GOT3 (cell line): ENCODE measurements at places on chromosomes 7 and 10.

- DNase-seq: no peak
Observed at GRCh38 chr10:48365668-48366067, 59.2 kb downstream of the MAPK8 start.

DNA sequence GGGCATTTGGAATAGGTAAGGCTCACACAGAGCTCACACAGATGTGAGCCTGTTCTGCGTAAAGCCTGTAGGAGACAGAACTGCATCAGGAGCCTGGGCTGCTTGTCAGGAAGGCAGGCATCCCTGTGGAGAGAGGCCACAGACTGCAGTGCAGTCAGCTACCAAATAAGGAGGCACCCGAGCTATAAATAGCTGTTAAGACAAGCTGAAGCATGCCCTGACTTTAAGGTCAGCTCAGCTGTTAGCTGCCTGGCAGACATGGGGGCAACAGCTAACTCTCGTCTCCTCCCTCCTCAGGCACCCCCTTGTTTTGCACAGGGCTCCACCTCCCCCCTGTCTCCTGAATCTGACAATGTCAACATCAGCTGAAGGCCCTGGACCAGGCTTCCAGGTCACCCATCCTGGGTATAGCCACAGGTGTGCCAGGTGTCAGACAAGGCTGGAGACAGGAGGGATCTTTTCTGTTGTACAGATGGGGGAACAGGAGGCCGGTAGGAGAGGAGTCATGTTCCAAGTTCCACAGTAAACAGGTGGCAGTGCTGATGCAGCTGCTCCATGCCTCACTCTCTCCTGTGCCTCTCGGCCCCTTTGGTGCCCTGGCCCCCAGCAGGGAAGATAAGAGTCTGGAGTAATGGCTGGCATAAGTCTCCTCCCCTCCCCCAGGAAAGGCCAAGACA, 27.6 kb upstream of the MKRN1 start:
- DNase-seq: no peak

DNA sequence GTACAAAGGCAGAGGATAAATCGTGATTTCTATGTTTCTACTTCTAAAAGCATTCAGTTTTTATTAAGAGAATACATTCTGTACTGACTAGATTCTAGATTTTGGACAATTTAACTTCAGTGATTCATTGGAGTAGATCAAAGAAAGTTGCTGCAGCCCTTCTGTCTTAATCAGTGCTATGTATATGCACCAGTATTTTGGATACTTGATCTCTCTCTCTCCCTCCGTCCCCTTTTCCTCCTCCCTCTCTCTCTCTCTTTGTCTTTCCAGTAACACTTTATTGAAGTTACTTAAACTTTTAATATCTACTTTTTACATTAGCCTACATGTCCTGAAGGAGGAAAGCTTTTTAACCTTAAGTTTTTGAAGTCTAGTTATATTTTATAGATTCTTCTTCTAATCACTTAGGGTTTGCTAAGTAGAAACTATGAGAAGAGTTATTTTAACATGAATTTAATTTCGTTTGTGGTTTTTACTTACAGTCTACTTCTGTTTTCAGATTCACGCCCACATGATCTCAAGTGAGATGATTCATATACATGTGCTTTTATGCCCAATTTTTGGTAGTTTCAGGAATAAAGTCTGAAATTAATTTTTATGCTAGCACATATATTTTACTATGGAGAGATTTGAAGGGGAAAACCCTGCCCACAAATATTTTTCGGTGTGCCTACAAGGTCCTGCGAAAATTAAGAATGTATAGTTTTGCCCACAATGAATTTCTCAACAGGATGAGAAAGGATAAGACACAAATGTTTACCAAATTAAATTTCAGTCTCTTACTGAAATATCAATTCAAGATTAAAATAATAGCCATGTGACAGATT, 9.1 kb downstream of the MDFIC start:
- DNase-seq: no peak

DNA sequence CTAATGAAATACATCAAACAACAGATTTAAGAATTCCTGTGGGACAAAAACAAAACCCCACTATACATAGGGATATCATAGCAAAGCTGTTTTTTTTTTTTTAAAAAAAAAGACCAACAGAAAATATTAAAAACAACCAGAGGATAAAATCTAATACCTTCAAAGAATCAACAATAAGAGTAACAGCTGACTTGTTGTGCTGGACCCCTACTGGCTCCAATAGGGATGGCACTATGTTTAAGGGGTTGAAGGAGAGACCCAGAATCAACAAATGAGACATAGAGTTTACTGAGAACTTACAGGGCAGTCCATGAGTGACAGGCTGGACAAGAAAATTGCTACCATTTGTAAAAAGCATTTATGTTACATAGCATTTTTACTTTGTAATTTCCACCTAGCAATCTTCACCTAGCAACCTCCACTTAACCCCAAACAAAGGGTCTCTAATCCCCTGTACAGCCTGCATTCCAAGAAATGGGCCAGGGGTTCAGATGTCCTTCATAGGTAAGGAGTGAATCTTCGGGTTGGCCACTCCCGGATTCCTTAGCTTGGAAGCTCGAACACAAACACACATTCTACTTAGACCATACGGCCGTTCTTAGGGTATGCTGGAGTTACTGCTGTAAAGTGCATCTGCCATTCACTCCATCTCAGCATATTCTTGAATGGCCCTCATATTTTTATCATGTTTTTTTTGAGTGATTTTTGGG, 25.8 kb downstream of the ASZ1 start:
- DNase-seq: no peak

DNA sequence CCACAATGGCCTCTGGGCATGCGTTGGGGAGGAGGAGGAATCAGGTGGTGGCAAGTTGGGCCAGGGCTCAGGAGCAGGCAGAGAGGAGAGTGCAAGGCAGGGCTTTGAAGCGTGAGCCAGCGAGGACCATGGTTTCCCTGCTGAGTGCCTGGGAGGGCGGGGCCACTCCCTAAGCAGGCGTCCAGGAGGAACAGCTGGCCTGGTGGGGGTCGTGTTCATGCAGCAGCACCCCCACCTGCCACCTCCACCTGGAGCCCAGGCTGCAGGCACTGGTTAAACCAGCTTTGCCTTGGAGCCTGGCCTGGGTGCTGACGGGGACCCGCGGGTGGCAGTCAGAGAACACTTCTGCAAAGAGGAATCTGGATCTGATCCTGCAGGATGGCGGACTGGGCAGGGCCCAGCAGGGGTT, 24.2 kb upstream of the AQP1 start:
- no peak for DNase-seq

- no peak for DNase-seq
Observed at GRCh38 chr7:377080-378040, 87.4 kb downstream of the FOXL3 start.

GRCh38 chr7:134920026-134920753, 66.1 kb upstream of the AGBL3 start:
- no peak for DNase-seq

DNA sequence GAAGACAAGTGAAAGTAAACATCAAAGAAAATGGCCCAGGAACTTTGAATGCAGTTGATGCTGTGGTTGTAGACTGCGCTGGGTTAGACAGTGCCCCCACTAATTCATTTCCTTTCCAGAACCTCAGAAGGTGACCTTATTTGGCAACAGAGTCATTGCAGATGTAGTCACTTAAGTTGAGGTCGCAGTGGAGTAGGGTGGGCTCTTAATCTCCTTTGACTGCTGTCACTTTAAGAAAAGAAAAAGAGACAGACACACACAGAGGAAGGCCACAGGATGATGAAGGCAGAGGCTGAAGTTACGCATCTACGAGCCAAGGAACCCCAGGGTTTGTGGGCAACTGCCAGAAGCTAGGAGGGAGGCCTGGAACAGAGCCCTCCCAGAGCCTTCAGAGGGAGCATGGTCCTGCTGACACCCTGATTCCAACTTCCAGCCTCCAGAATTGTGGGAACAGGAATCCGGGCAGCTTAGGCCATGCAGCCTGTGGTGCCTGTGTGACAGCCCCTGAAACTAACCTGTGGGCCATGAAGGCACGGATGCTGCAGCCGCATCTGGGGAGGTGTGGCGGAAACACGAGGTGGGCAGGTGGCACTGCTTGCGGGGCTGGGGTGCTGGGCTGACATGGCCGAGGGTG, 107.6 kb downstream of the PRKAG2 start:
- DNase-seq: no peak

DNA sequence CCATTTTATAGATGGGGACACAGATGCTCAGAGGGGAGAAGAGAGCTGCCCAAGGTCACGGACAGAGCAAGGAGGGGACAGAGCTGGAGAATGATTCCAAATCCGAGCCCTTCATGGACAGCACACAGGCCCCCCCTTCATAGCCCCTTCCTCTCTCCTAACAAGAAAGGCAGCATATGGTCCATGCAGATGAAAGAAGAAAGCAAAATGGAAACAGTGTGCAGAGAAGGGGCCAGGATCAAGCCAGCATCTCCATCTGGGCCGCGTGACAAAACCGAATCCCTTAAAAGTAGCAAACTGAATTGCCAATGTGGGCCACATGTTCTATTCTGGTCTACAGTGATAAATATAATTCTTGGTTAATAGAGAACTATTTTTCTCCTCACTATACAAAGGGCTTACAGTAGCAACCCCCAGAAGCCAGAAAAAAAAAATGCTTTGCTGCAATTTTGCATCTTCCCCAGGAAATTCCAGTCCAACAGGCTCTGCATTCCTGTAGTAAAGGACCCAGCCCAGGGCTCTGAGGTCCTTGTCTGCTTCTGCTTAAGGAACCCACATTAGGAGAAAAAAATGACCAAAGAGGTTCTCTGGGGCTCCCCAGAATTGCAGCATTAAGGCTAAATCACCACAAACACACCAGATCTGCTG, 7.8 kb downstream of the CPXM2 start:
- no peak for DNase-seq

DNA sequence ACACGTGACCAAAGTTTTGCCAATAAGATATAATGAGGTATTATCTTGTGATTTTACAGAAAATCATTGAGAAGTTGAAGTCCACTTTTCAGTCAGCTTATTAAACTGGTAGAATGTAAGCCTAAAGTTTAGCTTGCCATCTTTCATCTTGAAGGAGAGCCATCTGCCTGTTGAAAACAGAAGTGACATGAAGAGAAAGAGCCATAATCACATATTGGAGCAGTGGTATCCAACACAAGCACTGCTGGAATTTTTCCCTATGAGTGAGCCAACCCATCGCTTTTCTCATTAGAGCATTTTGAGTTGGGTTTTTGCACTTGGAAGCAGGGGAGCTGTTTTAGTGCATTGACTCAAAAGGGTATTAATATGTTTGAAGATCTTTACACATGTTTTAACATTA, 117.6 kb upstream of the FERD3L start:
- no peak for DNase-seq

DNA sequence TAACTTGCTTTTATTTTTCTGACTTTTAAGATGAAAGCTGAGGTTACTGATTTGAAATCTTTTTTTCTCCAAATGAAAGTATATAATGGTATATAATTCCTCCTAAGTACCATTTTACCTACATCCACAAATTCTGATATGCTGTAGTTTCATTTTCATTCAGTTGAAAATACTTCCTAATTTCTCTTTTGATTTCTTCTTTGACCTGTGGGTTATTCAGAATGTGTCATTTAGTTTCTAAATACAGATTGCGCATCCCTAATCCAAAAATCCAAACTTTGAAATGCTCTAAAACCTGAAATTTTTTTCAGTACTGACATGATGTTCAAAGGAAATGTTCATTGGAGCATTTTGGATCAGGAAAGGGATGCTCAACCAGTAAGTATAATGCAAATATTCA, 168.7 kb downstream of the CELF2 start:
- DNase-seq: no peak

DNA sequence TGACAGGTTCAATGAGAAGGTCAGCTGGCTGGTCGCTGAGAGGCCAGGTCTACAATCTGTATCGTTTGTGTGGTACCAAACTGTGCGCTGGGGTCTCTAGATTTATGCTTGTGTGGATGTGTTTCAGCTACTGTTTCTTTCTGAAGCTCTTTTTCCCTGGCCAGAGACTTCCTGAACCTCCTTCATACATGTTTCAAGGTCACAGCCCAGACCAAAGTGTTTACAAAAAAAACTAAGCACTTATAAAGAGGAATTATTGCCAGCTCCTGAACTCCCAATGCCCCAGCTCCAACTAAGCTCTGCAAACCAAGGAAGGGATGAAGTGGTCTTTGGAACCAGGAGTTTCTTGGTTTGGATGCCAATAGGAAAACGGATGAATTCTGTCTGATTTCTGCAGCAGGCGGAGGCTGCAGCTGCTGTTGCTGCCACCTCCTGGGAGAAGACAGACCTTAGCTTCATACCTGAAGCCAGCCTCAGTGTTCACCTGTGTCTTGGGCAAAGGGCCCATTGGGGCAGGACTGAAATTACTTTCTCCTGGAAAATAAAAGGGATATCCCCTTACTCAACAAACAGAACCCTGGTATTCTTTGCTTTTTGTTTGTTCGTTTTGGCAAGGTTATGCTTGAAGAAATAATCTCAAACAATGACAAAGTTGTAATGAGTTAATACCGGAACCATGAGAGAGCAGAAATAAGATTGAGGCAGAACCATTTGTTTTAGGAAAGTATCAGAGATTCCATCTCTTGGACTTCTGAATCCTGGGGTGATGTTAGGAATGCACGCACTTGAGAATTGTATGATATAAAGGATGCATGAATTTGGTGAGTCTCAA, 24.6 kb upstream of the MKLN1 start:
- no peak for DNase-seq

DNA sequence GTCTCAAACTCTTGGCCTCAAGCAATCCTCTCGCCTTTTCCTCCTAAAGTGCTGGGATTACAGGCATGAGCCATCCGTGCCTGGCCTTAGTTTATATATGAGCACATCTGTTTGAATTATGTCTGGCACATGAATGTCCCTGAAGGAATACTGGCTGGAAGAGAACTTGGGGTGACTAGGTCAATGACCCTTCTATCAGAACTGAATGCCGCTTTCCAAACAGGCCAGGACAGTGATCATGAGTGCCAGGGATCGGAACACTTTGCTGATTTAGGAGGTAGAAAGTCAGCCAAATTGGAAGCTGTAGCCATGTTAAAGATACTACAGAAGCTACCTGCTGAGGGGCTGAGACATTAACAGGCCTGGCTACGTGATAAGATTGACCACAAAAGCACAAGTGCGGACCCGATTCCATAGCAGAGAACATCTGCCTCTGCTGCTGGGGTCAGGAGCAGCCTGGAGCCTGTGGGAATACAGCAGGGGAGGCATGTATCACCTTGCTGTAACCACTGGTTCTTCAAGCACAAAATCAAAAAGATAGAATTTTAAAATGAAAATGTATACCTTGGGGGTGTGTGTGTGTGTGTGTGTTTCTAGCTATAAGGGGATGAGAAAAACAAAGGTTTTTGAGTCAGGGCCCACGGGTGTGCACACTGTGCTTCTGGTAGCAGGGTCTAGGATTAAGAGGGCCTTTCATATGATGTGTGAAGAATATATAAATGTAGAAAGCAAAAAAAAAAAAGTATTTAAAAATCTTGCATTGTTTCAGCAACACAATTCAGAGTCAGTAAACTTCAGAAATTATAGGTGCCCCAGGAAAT, 293.7 kb downstream of the BBS9 start:
- no peak for DNase-seq

GRCh38 chr7:30430276-30430675, 48.3 kb downstream of the NOD1 start:
- no peak for DNase-seq

GRCh38 chr10:7030134-7030855, 380.5 kb downstream of the SFMBT2 start:
- DNase-seq: no peak

- DNase-seq: no peak
Observed at GRCh38 chr10:122974023-122974422, 6.2 kb upstream of the PSTK start.

GRCh38 chr10:63064706-63065105, 68.4 kb upstream of the NRBF2 start:
- DNase-seq: no peak
